Ascending aorta (tissue), 2 donors: ENCODE measurements at places on chromosomes 7 and 10.

- DNase-seq = no peak
Observed at GRCh38 chr7:156840134-156840533, 52.8 kb downstream of the LMBR1 start.

DNA sequence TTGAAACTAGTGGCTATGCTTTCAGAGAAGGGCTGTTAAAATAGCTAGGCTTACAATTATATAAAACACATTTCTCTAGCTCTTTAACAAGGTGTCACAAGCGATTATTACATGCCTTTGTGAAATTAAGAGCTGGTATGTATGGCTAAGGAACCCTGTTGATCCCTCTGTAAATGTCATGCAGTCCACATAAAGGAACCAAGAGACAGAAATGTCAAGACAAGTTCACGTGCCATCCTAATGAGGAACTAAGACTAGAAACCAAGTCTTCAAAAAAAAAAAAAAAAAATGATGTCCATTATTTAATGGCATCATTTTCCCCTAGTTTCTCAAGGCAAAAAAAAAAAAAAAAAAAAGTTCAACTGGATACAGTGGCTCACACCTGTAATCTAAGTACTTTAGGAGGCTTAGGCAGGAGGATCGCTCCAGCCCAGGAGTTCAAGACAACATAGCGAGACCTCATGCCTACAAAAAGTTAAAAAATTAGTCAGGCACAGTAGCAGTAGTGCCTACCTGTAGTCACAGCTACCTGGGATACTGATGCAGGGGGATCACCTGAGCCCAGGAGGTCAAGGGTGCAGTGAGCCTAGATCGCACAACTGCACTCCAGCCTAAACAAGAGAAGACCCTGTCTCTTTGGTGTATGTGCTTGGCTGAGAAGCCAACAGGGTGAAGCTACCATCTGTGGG, 63.4 kb downstream of the SRPK2 start:
- no peak for DNase-seq

DNA sequence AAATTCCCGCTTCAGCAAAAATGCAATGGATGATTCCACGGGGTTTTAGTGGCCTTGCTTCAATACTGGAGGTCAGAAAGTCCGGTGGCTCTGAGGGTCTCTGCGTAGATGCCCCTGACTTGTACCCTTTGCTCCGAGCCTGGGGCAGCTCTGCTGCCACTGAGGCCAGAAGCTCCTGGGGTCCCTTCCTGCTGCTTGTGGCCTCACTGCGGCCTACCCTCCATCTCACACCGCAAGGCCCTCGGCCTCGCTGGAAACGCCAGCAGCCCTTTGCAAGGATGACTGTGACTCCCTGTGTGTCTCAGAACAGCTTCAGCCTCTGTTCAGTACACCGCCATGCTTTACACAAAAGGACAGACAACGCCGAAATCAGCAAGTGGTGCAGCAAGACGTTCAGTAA, 244.8 kb downstream of the ACTR3B start:
- DNase-seq = no peak

- no peak for DNase-seq
Observed at GRCh38 chr7:24877790-24878311, 102.1 kb downstream of the OSBPL3 start.

- DNase-seq = no peak
Observed at GRCh38 chr7:40714363-40715052, 579.7 kb downstream of the SUGCT start.

DNA sequence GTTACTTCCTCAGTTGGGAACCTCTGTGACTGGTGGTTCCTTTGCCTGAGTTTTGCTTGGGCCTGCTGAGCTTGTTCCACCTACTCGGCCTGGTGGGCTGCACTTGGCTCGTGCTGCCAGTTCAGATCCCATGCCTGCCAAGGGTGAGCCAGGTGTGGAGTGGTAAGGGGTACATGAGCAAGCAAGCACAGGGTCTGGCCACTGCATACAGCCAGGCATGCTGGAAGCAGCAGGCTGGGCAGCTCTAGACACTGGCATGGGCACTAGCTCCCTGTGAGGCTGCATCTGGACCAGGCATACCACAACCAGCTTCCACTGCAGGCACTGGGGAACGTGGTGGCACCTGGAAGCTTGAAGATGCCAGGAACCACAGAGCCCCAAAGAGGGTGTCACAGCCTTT, 624.0 kb downstream of the LRMDA start:
- DNase-seq = no peak

GRCh38 chr10:84333864-84334451, 5.6 kb downstream of the CCSER2 start:
- no peak for DNase-seq

- DNase-seq = no peak
Observed at GRCh38 chr7:107196834-107197610, 28.2 kb downstream of the HBP1 start.

DNA sequence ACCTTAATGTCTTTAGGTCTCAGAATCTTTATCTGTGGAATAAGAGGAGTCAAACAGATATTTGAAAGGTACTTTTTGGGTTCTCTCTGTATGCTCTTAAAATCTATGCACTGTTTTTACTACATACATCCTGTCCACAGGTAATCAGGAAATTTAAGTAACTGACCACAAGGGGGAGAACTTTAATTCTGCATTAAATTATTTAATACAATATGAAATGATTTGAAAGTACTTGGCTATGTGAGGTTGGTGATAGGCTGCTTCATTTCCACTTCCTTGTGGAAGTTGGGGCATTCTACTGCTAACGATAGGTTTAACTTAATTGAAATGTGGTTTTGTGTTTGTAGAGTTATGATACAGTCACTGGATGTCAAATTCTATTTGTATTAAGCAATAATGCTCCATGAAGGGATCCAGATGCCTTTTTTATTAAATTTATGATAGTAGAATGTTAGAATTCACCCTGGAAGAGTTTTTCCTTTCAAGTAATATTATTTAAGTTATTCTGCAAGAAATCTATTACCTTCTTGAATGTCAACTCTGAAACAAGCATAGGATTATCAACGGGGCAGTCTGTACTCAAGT, 6.0 kb downstream of the TEX47 start:
- DNase-seq = no peak

DNA sequence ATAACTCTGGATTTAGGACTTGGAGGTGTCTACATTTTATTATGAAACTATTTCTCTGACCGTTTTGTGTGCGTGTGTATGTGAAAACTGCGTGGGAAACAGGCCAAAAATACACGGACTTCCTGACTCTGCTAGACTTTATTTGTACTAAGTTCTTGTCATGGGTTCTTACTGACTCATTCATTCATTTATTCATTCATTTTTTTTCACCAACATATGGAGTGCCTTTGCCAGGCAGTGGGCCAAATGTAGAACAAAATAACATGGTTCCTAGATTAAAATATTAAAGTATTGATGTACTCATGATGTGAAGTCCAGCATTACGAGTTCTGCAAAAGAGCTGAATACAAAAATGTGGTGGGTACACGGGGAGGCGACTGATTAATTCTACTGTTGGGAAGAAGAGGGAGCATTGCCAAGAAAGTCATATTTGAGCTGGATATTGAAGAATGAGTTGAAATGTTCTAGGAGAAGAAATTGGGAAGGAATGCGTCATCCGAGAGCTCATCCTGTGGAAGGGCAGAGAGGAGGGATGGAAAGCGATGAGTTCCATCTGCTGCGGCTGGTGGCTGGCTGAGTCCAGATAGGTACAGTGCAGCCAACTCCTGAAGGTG, 24.6 kb downstream of the CACNB2 start:
- no peak for DNase-seq

DNA sequence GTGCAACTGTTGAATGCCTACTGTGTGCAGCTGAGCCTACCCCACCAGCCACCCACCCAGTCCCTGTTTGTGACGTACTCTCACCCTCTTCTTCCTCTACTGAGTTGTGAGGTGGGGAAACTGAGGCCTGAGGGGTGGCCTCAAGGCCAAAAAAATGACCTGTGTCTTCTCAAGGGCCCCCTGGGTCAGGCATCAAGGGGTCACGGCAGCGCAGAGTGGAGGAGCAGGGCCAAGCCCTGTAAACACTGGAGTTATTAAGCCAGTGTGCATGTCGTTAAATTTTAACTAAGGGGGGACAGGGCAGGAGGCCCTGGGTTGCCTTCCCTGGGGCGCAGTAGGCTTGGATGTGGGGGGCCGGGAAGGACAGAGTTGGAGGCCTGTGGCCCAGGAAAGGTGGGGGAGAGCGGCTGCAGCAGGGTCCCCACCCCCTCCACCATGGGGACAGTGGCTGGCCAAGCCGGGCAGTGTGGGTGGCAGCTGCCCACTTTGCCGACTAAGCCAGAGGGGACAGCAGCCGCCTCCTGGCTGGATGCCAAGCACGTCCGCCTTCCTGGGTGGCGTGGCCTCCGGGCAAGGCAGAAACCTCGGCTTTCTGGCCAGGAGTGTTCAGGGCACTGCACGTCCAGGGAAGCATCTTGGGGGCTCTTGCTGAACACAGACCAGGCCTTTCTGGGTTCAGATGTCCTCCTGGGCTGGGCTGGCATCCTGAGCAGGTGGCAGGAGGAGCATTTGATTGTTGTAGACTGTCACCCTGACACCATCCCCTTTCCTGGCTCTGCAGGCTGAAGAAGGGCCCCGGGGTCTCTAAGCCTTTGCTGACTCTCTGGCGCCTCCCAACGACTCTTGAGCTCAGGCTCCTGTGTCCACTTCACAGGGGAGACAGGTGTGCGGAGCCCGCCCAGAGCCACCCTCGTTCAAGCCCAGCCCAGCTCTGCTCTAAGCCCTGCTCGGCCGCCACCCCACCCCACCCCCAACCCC, 1.9 kb downstream of the SLC29A4 start:
- DNase-seq = no peak

DNA sequence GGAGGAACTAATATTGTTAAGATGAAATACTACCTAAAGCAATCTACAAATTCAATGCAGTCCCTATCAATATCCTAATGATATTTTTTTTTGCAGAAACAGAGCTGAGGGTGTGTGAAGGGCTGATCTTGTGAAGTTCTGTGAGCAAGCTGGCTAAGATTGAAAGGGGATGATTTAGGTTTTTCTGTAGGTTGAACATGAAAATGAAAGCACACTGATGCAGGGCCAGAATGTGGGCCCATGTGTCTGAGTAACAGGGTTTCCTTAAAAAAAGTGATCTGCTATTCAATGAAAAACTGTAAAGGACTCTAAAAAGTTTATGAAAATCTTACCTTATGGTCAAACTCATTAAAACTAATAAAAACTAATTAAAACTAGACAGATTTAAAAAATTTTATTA, 47.4 kb downstream of the GRB10 start:
- DNase-seq = no peak

- DNase-seq = no peak
Observed at GRCh38 chr7:26681819-26682418, 182.5 kb downstream of the SKAP2 start.

DNA sequence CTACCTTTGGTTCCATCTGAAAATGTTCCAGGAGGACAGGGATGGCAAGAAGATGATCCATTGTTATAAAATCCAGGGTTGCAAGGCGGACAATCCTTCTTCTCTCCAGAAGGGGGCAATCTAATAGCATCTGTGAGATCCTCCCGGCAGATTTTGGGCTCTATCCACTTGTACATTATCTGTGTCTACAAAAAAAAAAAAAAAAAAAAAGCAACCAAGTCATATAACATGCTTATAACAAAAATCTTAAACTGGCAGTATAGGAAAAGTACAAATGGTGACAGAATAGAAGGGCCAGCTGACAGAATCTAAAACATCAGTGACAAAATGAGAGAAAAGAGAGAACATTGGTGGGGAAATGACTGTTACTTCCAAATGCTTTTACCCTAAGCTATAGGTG, 132.7 kb downstream of the ELAPOR2 start:
- DNase-seq = no peak

DNA sequence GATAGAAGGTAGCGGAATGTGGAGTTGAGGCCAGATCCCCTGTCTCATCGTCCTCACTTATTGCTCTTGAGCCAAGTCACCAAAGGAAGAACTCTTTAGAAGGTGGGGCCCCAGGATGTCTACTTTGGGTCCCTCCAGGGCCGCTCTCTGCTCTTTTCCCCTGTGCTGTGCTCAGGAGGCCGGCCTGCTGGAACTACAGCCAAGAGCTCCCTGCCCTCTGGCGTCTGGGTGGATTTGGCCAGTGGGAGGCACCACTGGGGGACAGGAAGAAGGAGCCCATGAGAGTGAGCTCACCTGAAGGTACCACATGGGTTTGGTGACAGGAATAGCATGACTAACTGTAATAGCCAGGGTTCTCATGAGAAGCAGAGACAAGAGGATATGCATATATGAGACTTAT, 97.7 kb upstream of the FAM180A start:
- no peak for DNase-seq

DNA sequence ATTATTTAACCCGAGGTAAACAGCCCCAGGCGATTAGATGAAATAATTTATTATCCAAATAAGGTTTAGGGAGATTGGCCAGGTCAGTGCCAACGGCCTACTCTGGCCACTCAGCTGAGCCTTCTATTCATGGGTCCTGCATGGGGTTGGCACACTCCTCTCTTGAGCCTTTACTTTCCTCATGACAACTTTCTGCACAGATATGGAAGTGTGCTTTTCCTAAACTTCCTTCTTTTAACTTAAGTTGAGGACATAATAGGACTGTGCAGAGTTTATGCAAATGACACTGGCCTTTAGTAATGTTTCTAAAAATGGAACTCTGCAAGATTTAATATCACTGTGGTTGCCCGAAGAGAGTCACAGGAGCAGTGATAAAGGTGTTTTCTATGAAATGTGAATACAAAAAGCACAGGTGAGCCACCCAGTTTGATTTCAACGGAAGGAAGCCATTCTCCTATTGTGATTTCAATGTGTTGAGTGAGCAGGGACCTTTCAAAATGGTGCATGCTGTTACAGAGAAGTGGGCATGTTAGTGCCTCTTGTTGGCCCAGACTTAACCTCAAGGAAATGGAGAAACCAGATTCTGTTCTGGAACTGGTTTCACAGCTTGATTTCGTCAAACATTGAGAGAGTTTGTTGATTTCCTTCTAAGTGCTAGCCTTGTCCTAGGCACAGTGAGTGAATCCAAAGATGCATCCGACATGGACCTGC, 55.7 kb downstream of the LYZL2 start:
- no peak for DNase-seq

- DNase-seq = no peak
Observed at GRCh38 chr10:787933-788651, 98.6 kb upstream of the DIP2C start.

- DNase-seq = no peak
Observed at GRCh38 chr10:72509206-72509799, 116.6 kb downstream of the MICU1 start.
